Aortic smooth muscle cell (primary cell): ENCODE measurements at places on chromosomes 11 and 22. TPM values are rescaled to one million over a fixed set of nuclear protein-coding genes. Genes with fewer than 3 reads are reported as not detected.

Gene CRYAB
- total RNA-seq, result 25.2 and 45.1 TPM in 2 replicates

Gene SERPIND1
- under 0.01 TPM in 1 of 2 replicates, not detected in the other for total RNA-seq

Gene SHANK2
- total RNA-seq, result 1.6 and 2.6 TPM in 2 replicates

Gene CASTOR1
- total RNA-seq, result 3.6 and 5.9 TPM in 2 replicates

Gene MYO7A
- 0.26 and 0.44 TPM in 2 replicates for total RNA-seq

Gene GGT1
- 0.44 and 0.79 TPM in 2 replicates for total RNA-seq

Gene OR6A2
- total RNA-seq, result 0.13 and 0.19 TPM in 2 replicates

Gene MFRP
- not detected in 2 replicates for total RNA-seq

Gene TBX1
- total RNA-seq, result 0.12 and 0.13 TPM in 2 replicates

Gene RELA
- 20.2 and 20.7 TPM in 2 replicates for total RNA-seq

Gene ANO5
- 0.66 and 2.3 TPM in 2 replicates for total RNA-seq

Gene POTEH
- total RNA-seq, result not detected in 2 replicates

Gene TKFC
- total RNA-seq, result 14.5 and 20.1 TPM in 2 replicates

Gene MUC5B
- not detected in 2 replicates for total RNA-seq

Gene ELF5
- not detected in 2 replicates for total RNA-seq

Gene SPA17
- total RNA-seq, result 16.4 and 20.3 TPM in 2 replicates

Gene LINC01488
- not detected in 2 replicates for total RNA-seq

Gene OOSP2
- total RNA-seq, result not detected in 2 replicates

Gene APOA1
- 0.66 and 0.87 TPM in 2 replicates for total RNA-seq

Gene SUSD2
- 17.5 and 18.1 TPM in 2 replicates for total RNA-seq

Gene PIM3
- total RNA-seq, result 24.2 and 30.1 TPM in 2 replicates
